Fibroblast of lung (primary cell): ENCODE measurements at places on chromosomes 1 and 21.

- no peaks in the 10 kb centered on the region for H3K27me3 ChIP-seq
- no peaks in the 10 kb centered on the region for H3K36me3 ChIP-seq
- no peaks in the 10 kb centered on the region for H3K4me1 ChIP-seq
- H3K27ac ChIP-seq = no peak overlapping the region
- H3K4me3 ChIP-seq = no peak overlapping the region
Measured at GRCh38 chr1:75074831-75075395, 59.3 kb upstream of the LHX8 start.

DNA sequence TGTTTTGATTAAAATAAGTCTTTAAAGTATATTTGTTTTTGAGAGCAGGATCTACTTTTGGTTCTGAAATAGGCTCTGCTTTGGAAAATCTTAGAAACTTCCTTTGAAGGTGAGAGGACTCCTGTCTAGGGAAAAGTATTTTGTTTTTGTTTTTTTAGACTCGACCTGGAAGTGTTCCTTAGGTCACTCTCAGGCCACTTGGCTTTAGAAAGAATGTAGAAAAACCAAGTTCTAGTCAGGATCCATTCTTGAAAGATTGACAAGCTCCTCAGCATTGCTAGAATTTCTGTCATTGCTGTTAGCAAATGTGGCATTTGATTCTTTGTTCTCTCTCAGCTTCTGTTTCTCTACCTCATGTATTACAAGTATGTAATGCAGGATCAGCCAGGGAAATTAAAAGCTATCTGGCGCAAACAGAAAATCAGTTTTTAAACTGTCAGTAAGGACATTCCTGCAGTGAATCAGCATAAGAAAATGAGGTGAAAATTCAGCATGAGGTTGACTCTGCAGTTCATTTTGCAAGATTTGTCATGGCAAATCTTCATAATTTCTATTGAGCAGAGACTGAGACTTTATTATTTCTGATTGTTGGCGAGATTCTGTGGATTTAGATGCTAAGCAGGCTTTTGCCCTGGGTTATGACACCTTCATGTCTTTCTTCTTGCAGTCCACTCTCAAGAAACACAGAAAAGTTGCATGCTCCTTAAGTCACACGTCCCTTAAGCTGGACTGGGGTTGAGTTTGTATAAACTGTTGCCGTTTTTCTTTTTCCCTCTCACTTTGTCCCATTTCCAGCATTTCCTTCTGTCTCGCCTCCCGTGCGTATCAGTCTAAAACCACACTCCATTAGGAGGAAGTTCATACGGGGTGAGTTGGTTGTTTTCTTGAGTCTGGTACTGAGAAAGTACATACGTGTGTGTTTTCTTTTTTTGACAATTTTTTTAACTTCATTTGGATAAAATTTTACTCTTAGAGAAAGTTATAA lies 12.6 kb downstream of the NTPCR start:
- peaks cover 2% of the 10 kb centered on the region for H3K36me3 ChIP-seq
- peak; percentile 66 for DNase-seq
- H3K27ac ChIP-seq = peak overlapping the region; percentile 23
- H3K4me3 ChIP-seq = peak overlapping the region; percentile 6

GRCh38 chr1:11550664-11551283 lies 71.8 kb downstream of the DISP3 start:
- DNase-seq = peak; percentile 71
- H3K27ac ChIP-seq = no peak overlapping the region
- H3K27me3 ChIP-seq = no peaks in the 10 kb centered on the region
- no peaks in the 10 kb centered on the region for H3K36me3 ChIP-seq

- no peak overlapping the region for H3K4me3 ChIP-seq
- no peaks in the 10 kb centered on the region for H3K36me3 ChIP-seq
- DNase-seq = no peak
- H3K4me1 ChIP-seq = no peaks in the 10 kb centered on the region
- H3K27ac ChIP-seq = no peak overlapping the region
- H3K27me3 ChIP-seq = no peaks in the 10 kb centered on the region
Measured at GRCh38 chr1:216653001-216653400, 70.2 kb downstream of the ESRRG start.

GRCh38 chr1:12469493-12469892 lies 148.5 kb downstream of the DHRS3 start:
- no peak for DNase-seq
- H3K4me1 ChIP-seq = peaks cover 8% of the 10 kb centered on the region
- no peak overlapping the region for H3K4me3 ChIP-seq
- no peaks in the 10 kb centered on the region for H3K27me3 ChIP-seq

DNA sequence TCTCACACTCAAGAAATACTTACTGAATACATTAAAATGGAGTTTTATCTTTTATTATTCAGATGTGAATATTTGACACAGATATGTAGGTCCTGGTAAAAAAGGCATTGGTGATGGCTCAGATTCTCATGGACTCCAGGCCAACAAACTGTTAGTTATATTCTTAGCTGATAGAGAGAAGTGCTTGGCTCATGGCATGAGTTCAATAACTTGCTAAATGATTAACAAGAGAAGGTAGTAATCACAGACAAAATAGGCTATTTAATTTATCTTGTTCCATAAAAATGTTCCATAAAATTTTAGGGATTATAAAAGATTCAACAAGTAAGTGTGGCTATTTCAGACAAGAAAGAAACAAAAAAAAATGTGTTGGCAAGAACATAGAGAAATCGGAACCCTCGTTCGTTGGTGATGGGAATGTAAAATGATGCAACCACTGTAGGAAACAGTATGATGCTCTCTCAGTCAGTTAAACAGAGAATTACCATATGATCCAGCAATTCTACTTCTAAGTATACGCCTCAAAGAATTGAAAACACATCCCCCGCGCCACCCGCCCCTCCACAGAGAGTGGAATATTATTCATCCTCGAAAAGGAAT lies 737.8 kb upstream of the ADAMTS5 start:
- no peaks in the 10 kb centered on the region for H3K27me3 ChIP-seq
- DNase-seq = no peak
- no peak overlapping the region for H3K27ac ChIP-seq
- H3K4me3 ChIP-seq = no peak overlapping the region

DNA sequence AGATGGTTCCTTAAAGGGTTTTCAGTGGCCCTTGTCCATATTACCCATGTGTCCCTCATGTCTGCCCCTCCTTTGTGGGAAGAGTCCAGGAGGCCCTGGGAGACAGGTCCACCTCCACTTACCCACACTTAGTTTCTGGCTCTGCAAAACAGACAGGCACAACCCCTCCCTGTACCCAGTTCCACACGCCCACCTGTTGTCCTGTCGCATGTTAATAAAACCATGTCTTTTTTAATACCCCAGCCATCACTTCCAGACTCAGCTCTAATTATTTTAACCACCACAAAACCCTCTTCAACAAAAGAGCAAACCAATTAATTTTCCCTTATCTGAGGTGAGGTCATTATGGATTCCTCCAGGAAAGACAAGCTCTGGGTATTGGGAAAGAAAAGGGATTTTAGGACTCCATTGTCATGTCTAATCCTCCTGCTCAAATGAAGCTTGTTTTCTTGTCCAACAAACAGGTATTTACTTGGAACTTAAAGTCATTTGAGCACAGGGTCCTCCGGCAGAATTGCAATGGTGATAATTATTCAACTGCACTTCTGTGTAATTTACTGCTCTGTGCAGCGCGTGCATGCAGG lies 68.9 kb downstream of the CCDC185 start:
- no peaks in the 10 kb centered on the region for H3K4me1 ChIP-seq
- H3K4me3 ChIP-seq = no peak overlapping the region
- H3K36me3 ChIP-seq = no peaks in the 10 kb centered on the region
- no peak for DNase-seq
- peaks cover 1% of the 10 kb centered on the region for H3K27me3 ChIP-seq

DNA sequence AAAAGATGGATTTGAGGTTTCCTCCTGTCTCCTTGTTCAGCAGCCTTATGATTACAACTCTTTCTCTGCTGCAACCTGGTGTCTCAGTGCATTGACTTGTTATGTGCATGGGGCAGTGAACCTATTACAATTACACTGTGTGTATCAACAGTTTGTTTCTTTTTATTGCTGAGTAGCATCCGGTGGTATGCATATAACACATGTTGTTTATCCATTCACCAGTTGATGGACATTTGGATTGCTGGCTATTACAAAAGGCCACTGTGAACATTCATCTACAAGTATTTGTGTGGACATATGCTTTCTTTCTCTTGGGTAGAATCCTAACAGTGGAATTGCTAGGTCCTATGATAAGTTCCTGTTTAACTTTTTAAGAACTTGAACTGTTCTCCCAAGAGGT lies 65.9 kb downstream of the FMO4 start:
- H3K36me3 ChIP-seq = no peaks in the 10 kb centered on the region
- H3K4me3 ChIP-seq = no peak overlapping the region
- H3K4me1 ChIP-seq = no peaks in the 10 kb centered on the region
- no peaks in the 10 kb centered on the region for H3K27me3 ChIP-seq
- peak; percentile 41 for DNase-seq

- no peaks in the 10 kb centered on the region for H3K36me3 ChIP-seq
- peak; percentile 58 for DNase-seq
- peaks cover 39% of the 10 kb centered on the region for H3K4me1 ChIP-seq
- no peak overlapping the region for H3K4me3 ChIP-seq
- H3K27me3 ChIP-seq = no peaks in the 10 kb centered on the region
Measured at GRCh38 chr1:184487531-184488193, 100.8 kb downstream of the C1orf21 start.

DNA sequence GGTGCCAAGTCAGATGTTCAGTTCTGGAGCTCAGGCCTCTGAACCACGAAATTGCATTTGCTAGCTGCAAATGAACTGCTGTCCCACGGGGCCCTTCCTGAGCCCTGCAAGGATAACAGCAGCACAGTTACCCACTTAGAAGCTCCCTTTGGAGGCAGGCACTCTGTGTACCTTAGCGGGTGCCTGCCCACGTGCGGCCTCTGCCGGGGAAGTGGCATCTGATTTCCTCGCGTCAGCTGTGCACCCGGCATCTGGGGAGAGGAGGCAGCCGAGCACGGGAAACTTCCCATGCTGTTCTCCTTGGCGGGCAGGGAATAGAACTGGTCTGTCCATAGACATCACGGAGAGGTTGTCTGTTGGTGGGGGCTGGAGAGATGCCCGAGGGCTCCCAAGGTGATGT lies 148.0 kb upstream of the C1orf174 start:
- H3K4me1 ChIP-seq = no peaks in the 10 kb centered on the region
- no peaks in the 10 kb centered on the region for H3K27me3 ChIP-seq
- H3K27ac ChIP-seq = no peak overlapping the region
- H3K36me3 ChIP-seq = no peaks in the 10 kb centered on the region
- DNase-seq = no peak
- no peak overlapping the region for H3K4me3 ChIP-seq

- H3K27me3 ChIP-seq = no peaks in the 10 kb centered on the region
- H3K4me1 ChIP-seq = peaks cover 33% of the 10 kb centered on the region
- no peak overlapping the region for H3K27ac ChIP-seq
- peaks cover 28% of the 10 kb centered on the region for H3K36me3 ChIP-seq
- H3K4me3 ChIP-seq = no peak overlapping the region
- no peak for DNase-seq
Measured at GRCh38 chr1:207811920-207812720, 60.3 kb downstream of the CD46 start.

- H3K27ac ChIP-seq = no peak overlapping the region
- peaks cover 6% of the 10 kb centered on the region for H3K4me1 ChIP-seq
- peaks cover 6% of the 10 kb centered on the region for H3K36me3 ChIP-seq
- H3K27me3 ChIP-seq = no peaks in the 10 kb centered on the region
Measured at GRCh38 chr1:29210278-29211085, 20.3 kb downstream of the MECR start.

- DNase-seq = no peak
- no peak overlapping the region for H3K4me3 ChIP-seq
- H3K27ac ChIP-seq = no peak overlapping the region
- H3K4me1 ChIP-seq = peaks cover 13% of the 10 kb centered on the region
- no peaks in the 10 kb centered on the region for H3K36me3 ChIP-seq
- no peaks in the 10 kb centered on the region for H3K27me3 ChIP-seq
Measured at GRCh38 chr1:17194133-17194475, 10.8 kb upstream of the PADI1 start.

GRCh38 chr1:179742717-179743678 lies at the start of gene FAM163A:
FAM163A (plus strand) TSS chr1:179743291; CDS start chr1:179813098, 69,807 bp downstream.
- H3K4me3 ChIP-seq = no peak within 1 kb of the TSS
- no peaks in the 10 kb centered on the region for H3K4me1 ChIP-seq
- no peak for DNase-seq
- H3K36me3 ChIP-seq = no peaks in the 10 kb centered on the region
- H3K27ac ChIP-seq = no peak within 1 kb of the TSS
- H3K27me3 ChIP-seq = peaks cover 40% of the 10 kb centered on the region

GRCh38 chr1:231334079-231334666 lies 3.5 kb downstream of the EXOC8 start:
- no peaks in the 10 kb centered on the region for H3K4me1 ChIP-seq
- no peak overlapping the region for H3K27ac ChIP-seq
- peak overlapping the region; percentile 87 for H3K4me3 ChIP-seq
- H3K27me3 ChIP-seq = no peaks in the 10 kb centered on the region
- DNase-seq = no peak
- H3K36me3 ChIP-seq = no peaks in the 10 kb centered on the region

DNA sequence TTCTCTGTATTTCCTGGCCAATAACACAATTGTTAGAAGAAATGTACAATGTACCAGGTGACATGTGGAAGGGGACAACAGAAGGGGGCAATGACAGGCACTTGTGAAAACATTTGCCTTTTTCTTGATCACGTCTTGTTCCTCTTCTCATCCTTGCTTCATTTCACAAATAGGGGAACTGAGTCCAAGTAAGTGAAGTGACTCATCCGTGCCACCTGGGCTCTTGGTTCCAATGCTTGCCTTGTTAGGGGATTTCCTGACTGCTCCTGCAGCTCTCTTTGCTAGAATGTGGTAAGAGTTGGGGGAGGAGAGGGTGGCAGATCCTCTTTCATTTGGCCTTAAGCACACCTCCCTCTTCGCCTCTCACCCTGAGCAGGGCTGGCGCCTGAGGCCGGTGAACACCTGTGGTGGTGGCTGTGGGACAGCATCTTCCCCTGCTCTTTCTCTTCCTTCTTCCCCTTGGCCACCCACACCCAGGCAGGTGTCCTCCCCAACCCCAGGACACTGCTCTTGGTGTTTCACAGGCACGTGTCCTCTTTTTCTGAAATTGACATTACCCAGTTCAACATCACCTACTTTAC lies 2.2 kb upstream of the RHEX start:
- H3K27me3 ChIP-seq = peaks cover 6% of the 10 kb centered on the region
- DNase-seq = peak; percentile 18
- no peaks in the 10 kb centered on the region for H3K36me3 ChIP-seq
- no peaks in the 10 kb centered on the region for H3K4me1 ChIP-seq
- H3K27ac ChIP-seq = no peak overlapping the region
